ENCODE measurements at places on chromosomes 7 and 10. TPM values are rescaled to one million over a fixed set of nuclear protein-coding genes. Genes with fewer than 3 reads are reported as not detected.
A peak's percentile ranks its signal among the peaks of the same experiment; 100 is the strongest.

DNA sequence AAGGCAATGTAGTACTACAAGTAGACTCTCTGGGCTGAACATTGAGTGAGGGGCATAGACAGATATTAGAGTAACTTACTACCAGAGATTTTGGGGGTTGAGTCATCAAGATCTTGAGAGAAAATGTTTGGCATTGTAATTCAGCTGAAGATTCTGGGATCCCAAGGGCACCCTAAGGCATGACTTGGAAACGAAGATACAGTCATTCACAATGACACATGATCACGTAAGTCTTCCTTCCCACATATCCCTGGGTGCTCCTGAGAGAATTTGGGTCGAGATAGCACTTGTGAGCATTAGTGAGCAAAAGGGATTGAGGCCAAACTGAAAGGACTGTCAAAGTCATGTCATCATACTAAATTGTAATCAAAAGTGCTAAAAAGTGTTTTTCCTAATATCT lies 192.5 kb upstream of the PCLO start:
- H3K4me1 ChIP-seq = no peaks in the 10 kb centered on the region
- H3K4me3 ChIP-seq = no peak overlapping the region
- no peaks in the 10 kb centered on the region for H3K36me3 ChIP-seq
- DNase-seq = no peak
- H3K27me3 ChIP-seq = no peaks in the 10 kb centered on the region

GRCh38 chr10:71799608-71800453 lies 26.5 kb upstream of the VSIR start:
- no peaks in the 10 kb centered on the region for H3K36me3 ChIP-seq
- no peaks in the 10 kb centered on the region for H3K27me3 ChIP-seq
- H3K4me1 ChIP-seq = no peaks in the 10 kb centered on the region
- no peak for DNase-seq
- no peak overlapping the region for H3K4me3 ChIP-seq

- H3K36me3 ChIP-seq = no peaks in the 10 kb centered on the region
- no peaks in the 10 kb centered on the region for H3K27me3 ChIP-seq
- H3K27ac ChIP-seq = no peak overlapping the region
Measured at GRCh38 chr7:118563311-118563710, 338.8 kb downstream of the ANKRD7 start.

- no peaks in the 10 kb centered on the region for H3K27me3 ChIP-seq
- no peak overlapping the region for H3K27ac ChIP-seq
- no peak overlapping the region for H3K4me3 ChIP-seq
- DNase-seq = no peak
Measured at GRCh38 chr7:27519793-27520469, 142.8 kb downstream of the HIBADH start.

DNA sequence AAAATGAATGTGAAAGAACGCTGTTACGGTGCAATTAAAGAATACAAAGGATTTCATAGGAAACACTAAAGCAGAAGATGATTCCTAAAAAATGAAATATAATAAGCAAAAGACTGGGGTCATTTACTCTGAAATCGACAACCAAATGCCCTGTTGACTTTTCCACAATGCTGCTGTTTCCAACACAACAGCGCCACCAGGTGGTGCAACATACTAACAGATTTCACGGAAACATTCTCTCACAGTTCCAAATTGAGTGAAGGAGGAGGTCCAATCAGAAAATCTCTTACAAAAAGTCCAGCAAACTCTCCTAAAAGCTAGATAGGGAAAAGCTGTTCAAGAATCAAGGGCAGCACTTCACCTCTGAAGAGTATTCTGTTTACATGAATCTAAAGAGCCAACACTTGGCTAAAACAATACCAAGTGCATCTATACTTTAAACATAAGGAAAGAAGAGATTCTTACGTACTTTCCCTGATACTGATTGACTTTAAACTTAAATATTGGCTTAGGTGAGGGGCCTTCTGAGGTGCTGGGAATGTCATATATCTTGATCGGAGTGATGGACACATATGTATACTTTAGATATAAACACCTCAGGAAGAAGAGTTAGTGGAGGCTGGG lies 55.9 kb downstream of the UPF2 start:
- peaks cover 11% of the 10 kb centered on the region for H3K4me1 ChIP-seq
- H3K36me3 ChIP-seq = peaks cover 25% of the 10 kb centered on the region
- H3K4me3 ChIP-seq = no peak overlapping the region
- DNase-seq = peak; percentile 65

GRCh38 chr7:1011297-1012003 lies 28.5 kb downstream of the CYP2W1 start:
- no peaks in the 10 kb centered on the region for H3K27me3 ChIP-seq
- peaks cover 31% of the 10 kb centered on the region for H3K36me3 ChIP-seq
- peaks cover 8% of the 10 kb centered on the region for H3K4me1 ChIP-seq
- H3K4me3 ChIP-seq = no peak overlapping the region

The MBL2 gene
- total RNA-seq = not detected

The KCP gene
- total RNA-seq = 0.19 TPM

All from left ventricle myocardium inferior (tissue), 1 donor.